ENCODE measurements at places on chromosomes 7 and 10. TPM values are rescaled to one million over a fixed set of nuclear protein-coding genes. Genes with fewer than 3 reads are reported as not detected.

Gene RBP3
- not detected for total RNA-seq

Gene NCF1
- 3.2 TPM for total RNA-seq

Gene RAPGEF5
- total RNA-seq: 6.3 TPM

Gene CLCN1
- under 0.01 TPM for total RNA-seq

Gene PTN
- total RNA-seq: 0.26 TPM

Gene KCNIP2
- 0.51 TPM for total RNA-seq

Gene SPAM1
- not detected for total RNA-seq

Gene ZPBP
- not detected for total RNA-seq

Gene TCAF2
- total RNA-seq: 2.3 TPM

Gene CFAP46
- 0.38 TPM for total RNA-seq

GRCh38 chr7:101166648-101166908 lies 1.2 kb upstream of the VGF start:
- no peak for DNase-seq

DNA sequence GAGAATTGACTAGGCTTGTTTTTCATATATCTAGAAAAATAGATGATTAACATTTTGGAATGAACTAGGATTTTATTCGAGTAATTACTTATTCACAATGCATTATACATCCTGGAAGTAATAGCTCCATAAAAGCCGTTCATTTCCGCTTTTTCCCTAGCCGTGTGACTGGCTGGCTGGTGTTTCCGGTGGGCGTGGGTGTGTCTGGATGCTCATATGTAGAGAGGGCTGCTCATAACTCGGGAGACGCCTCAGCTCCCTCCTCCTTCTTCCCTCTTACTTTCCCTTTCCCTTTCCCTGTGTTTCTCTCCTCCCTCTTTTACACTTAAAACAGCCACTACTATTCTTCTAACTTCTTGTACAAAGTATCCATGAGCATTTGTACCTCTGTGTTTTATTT lies 187.7 kb upstream of the VSTM2A start:
- DNase-seq: no peak

- no peak for DNase-seq
These were observed 128.1 kb downstream of the BAMBI start for GRCh38 chr10:28805390-28805789.

DNA sequence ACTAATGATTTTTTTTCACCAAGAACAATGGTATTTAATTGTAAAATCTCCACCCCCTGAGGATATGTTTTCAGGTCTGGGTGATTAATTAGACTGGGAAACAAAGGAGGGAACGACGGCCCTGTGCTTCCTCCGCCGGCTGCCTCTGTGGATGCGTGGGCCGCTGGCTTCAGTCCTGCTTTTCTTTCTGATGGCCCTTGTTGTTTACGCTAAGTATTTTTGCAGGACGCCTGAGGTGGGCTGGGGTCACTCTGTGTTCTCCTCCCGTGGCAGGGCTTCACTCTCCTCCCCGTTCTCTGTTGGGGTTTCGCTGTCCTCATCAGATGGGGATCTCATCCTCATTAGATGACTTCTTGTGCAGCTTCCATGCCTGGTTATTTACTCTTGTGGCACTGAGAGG lies 5.2 kb upstream of the ACBD5 start:
- DNase-seq: no peak

DNA sequence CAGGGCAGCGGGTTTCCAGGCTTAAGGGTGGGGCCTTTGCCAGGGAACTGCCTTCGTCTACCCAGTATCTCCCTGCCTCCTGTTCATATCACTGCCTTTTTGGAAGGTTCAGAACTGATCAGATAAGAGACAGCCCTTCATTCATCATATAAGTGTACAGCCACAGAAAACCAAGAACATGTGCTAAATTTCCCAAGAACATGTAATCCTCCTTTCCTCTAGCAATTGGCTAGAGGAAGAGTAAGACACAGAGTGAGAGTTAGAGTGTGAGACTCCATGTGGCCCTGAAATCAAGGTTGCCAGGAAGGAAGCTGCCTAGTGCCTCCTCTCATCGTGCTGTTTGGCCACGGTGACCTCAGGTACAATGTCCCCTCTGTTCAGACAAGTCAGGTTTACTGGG lies 770.9 kb downstream of the TNS3 start:
- no peak for DNase-seq

DNA sequence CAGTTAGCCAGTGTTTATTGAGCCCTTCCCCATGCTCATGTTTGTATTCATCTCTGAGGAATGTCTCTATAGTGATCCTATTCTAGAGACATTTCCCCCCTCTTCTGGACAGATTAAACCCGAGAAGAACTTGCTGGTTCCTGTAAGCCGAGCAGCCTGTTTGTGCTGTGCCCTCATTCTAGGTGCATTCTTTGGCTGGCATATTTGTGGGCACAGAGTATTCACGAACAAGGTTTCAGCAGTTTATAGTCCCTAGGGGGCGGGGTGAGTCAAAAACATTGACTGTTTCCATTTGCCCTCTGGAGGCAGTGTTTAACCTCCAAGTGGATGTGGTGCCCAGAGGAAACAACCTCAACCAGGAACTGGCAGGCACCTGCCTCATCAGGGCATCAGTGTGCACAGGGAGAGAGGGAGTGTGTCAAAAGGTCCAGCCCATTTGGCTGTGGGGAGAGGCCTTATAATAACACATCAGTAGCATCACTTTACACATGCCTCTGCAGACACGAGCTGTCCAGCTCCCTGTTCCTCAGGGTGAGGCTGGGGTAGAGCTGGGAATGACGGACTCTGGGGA lies 273.3 kb upstream of the LRGUK start:
- peak; percentile 97 for DNase-seq

- DNase-seq: peak; percentile 5
These were observed 122.5 kb upstream of the SAMD8 start for GRCh38 chr10:74988832-74989561.

GRCh38 chr10:120513307-120513796 lies 56.3 kb downstream of the PLPP4 start:
- no peak for DNase-seq

- peak; percentile 15 for DNase-seq
These were observed 512.6 kb upstream of the FOXK1 start for GRCh38 chr7:4169455-4169854.

DNA sequence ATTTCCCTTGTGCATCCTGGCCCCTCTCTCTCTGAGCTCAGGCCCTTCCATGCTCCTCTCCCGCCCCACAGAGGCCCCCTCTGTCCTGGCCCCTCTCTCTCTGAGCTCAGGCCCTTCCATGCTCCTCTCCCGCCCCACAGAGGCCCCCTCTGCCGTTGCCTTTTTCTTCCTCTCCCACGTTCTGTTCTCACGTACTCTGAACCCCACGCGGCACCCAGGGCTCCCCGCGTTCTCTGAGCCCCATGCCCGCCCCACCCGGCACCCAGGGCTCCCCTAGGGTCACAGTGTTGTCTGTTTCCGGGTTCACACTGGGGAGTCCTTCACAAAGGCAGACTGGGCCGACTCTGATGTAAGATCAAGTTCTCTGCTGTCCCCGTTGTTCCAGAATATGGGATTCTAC lies 336.8 kb downstream of the DNAJB6 start:
- DNase-seq: no peak

GRCh38 chr7:150657526-150657925 lies 25.3 kb upstream of the GIMAP6 start:
- no peak for DNase-seq

DNA sequence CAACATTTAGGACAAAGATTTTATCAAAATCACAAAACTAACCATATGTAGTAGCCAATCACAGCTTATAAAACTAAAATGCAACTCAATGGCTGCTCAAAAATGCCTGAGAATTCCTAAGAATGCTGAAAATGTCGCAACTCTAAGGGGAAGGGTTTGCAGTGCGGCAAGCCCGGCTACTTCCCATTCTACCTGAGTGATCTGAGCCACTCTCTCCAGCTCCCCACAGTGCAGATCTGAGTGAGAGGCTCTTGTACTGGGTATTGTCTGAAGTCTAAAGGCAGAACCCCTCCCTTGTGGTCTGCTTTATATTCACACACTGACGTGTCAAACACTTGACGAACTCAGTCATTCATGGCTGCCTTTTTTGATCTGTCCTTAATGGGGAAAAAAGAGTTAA lies 28.9 kb downstream of the RAB11FIP2 start:
- peak; percentile 4 for DNase-seq

GRCh38 chr7:88758381-88759229 lies 895 bp upstream of the ZNF804B start:
- no peak for DNase-seq

DNA sequence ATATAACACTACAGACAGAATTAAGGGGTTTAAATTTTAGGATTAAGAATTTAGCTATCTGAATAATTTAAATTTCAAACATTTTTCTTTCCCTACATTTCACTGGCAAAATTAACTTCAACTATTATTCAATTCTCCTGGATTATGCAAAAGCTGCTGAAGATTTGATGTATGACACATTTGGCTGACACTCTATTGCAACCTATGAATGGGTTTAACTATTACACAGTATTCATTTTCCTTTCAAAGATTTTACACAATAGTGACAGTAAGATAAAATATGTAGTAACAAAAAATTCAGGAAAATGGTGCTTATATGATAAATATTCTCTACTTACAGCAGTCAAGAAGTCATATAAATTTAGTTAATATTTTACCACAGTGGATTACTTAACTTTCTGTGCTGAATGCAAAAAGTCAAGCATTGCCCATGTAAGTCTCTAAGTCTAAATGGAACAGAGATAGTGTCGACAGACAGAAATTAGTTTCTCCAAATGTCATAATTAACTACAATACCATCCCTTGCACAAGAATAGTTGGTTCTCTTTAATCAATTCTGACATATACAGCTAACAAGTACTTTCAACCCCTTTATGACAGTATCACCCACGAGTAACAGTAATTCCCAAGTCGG lies 194.1 kb upstream of the FRMD4A start:
- no peak for DNase-seq

DNA sequence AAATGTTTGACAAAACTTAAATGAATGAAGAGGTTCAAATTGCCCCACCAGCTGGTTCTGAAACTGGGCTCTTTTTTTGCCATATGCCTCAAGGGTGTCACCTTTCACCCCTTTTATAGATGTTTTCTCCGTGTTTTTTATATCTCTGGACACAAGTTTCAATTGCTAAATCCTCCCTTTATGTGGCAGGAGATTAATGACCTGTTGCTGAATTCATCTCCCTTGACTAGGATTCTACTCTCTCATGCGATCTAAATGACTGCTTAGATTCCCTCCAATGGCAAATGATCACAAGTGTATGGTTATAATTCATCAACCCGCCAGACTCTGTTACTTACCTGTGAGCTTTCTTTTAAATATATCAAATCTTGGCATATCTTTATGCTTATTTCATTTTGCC lies 677.0 kb upstream of the POT1 start:
- no peak for DNase-seq

- peak; percentile 63 for DNase-seq
These were observed 86.5 kb downstream of the OTUD1 start for GRCh38 chr10:23525406-23525805.

DNA sequence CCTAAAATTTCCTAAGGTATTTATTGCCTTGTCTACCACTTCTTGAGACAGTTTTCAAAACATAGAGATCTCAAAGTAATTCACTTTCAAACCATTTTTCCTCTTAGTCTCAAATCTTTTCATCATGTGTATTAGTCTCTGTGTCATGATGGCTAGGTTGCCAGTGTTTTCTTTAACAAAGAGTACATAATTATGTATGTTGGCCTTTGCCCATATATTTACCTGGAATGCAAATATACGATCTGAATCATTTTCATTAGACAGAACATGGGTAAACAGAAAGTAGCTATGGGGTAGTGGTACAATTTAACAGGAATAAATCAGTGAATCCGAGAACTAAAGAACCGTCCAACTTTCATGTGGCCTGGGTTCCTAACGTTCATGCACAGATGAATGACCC lies 852.1 kb upstream of the MBL2 start:
- DNase-seq: no peak

- no peak for DNase-seq
These were observed 33.1 kb downstream of the ZMIZ1 start for GRCh38 chr10:79101560-79102497.

DNA sequence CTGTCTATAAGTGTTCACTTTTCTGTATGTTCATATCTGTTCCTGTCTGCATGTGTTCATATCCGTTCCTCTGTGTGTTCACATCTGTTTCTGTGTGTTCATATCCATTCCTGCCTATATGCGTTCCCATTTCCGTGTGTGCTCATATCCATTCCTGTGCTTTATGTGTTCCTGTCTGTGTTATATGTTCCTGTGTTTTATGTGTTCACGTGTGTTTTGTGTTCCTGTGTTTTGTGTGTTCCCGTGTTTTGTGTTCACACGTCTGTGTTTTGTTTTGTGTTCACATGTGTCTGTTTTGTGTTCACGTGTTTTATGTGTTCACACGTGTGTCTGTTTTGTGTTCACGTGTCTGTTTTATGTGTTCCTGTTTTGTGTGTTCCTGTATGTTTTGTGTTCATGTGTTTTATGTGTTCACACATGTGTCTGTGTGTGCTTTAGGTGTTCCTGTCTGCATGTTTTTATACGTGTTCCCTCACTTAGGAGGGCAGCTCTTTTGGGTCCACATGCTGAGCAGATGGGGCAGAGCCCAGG lies 42.2 kb upstream of the CNPY1 start:
- no peak for DNase-seq

DNA sequence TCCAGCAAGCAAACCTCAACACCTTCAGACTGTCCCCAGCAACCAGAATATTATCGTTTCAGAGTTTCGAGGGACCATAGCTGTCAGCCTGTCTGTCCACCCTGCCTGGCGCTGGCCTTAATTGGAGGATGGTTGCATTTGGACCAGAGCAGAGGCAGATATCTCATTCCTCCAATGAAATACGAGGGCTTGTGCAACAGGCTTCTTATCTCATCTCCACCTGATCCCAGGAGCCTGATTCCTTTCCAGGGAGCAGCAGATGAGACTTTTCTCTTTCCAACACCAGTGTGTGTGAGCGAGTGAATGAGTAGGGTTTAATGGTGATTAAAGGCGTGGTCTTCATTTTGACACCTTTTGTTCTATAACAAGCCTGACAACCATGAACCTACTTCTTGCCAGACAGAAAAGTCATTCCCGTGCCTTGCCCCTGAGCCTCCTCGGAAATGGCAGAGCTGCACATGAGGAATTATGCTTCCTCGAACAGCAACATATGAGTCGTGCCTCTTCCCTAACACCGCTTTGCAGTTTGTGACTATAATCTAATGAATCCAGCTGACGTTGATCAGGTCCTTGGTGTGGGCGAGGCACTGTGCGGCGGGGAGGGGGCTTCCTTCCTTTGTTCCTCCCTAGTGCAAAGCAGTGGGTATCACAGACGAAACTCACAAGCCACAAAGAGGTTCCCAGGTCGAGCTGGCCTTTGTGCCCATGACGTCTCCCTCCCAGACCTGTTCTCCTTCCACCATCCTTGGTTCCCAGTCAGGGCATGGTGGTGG lies 147.4 kb downstream of the CUX1 start:
- no peak for DNase-seq

GRCh38 chr7:91228927-91229558 lies 35.2 kb upstream of the FZD1 start:
- no peak for DNase-seq

- DNase-seq: no peak
These were observed 892.9 kb downstream of the LRMDA start for GRCh38 chr10:76324283-76324682.

- DNase-seq: no peak
These were observed 522.9 kb downstream of the PARD3 start for GRCh38 chr10:34292194-34292565.

GRCh38 chr7:127959770-127960169 lies 71.5 kb downstream of the LRRC4 start:
- no peak for DNase-seq

GRCh38 chr10:132576671-132577349 lies 39.2 kb downstream of the INPP5A start:
- no peak for DNase-seq
